ENCODE measurements at places on chromosomes 3 and 15. TPM values are rescaled to one million over a fixed set of nuclear protein-coding genes. Genes with fewer than 3 reads are reported as not detected.
A peak's percentile ranks its signal among the peaks of the same experiment; 100 is the strongest.

DNA sequence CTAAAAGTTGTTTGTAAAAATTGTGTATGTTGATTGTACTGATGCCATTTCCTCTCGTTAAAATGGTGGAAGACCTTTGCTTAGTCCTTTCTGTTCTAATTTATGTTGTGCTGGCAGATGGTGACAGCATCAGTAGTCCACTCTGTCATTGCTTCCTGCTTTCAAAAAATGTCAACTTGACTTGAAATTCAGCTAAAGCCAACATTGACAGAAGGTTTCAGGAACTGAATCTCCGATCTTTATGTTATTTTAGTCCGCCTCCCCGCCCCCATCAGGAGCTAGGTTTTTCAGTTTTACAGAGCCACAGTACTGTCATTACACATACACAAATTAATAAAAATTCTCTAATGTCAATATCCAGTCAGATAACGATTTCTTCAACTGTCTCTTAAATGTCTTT lies 1.5 kb downstream of the CEP63 start:
- no peaks in the 10 kb centered on the region for H3K27me3 ChIP-seq
- peak overlapping the region; percentile 99 for H3K27ac ChIP-seq
- no peak for DNase-seq
- H3K4me1 ChIP-seq = peaks cover 56% of the 10 kb centered on the region

- H3K4me3 ChIP-seq = no peak overlapping the region
- no peaks in the 10 kb centered on the region for H3K27me3 ChIP-seq
- DNase-seq = no peak
- peaks cover 36% of the 10 kb centered on the region for H3K36me3 ChIP-seq
- H3K27ac ChIP-seq = no peak overlapping the region
Observed at GRCh38 chr15:77478051-77478450, 57.4 kb downstream of the HMG20A start.

DNA sequence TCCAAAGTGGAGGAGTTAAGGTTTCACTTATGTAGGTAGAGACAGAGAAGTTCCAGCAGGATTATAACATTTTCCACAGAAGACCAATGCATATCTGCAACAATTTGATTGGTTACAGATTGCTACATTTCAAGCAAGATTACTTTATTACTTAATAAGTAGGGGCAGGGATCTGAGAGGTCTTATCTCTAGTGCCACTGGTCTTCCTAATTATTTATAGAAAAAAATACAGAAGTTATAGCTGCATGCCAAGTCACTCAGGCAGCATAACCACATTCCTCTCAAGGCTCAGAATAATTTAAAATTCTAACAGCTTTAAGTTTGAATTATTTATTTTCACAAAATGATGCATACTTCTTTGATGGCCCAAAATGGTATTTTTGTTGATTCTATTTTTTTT lies 30.5 kb downstream of the RAD54L2 start:
- DNase-seq = no peak
- no peak overlapping the region for H3K27ac ChIP-seq
- H3K36me3 ChIP-seq = peaks cover 15% of the 10 kb centered on the region
- no peaks in the 10 kb centered on the region for H3K27me3 ChIP-seq

DNA sequence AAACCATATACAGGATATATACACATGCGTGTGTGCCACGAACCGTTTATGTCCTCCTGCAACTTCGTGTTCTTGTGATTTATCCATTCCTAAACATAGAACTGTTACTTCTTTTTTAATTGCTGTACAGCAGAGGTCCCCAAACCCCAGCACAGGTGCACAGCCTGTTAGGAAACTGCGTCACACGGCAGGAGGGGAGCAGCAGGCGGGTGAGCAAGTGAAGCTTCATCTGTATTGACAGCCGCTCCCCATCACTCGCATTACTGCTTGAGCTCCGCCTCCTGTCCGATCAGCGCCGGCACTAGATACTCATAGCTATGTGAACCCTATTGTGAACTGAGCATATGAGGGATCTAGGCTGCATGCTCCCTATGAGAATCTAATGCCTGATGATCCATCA lies 34.9 kb upstream of the NRROS start:
- DNase-seq = no peak
- no peaks in the 10 kb centered on the region for H3K4me1 ChIP-seq
- no peak overlapping the region for H3K4me3 ChIP-seq
- no peaks in the 10 kb centered on the region for H3K27me3 ChIP-seq

- no peak overlapping the region for H3K4me3 ChIP-seq
- no peak for DNase-seq
- no peaks in the 10 kb centered on the region for H3K27me3 ChIP-seq
- no peaks in the 10 kb centered on the region for H3K4me1 ChIP-seq
- H3K36me3 ChIP-seq = no peaks in the 10 kb centered on the region
Observed at GRCh38 chr3:167184511-167184910, 195.6 kb downstream of the ZBBX start.

DNA sequence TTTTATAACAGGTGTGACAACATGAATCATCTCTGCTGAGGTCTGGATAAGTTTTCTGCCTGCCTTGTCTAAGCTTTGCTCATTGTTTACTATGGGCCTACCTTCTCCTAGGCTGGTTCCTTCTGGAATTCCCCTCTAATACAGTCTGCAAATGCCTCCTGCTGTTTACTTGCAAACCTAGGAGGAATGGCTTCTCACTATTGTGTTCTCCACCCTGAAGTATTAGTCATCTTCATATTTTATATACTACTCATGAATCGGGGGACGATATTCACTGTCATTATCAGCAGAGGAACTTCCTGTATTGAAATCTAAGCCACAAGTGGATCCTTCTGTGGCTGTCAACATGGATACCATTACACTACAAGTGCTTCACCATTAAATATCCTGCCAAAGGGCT lies 154.8 kb downstream of the PLCL2 start:
- no peaks in the 10 kb centered on the region for H3K27me3 ChIP-seq
- no peaks in the 10 kb centered on the region for H3K36me3 ChIP-seq
- no peak overlapping the region for H3K27ac ChIP-seq
- no peaks in the 10 kb centered on the region for H3K4me1 ChIP-seq
- no peak for DNase-seq

DNA sequence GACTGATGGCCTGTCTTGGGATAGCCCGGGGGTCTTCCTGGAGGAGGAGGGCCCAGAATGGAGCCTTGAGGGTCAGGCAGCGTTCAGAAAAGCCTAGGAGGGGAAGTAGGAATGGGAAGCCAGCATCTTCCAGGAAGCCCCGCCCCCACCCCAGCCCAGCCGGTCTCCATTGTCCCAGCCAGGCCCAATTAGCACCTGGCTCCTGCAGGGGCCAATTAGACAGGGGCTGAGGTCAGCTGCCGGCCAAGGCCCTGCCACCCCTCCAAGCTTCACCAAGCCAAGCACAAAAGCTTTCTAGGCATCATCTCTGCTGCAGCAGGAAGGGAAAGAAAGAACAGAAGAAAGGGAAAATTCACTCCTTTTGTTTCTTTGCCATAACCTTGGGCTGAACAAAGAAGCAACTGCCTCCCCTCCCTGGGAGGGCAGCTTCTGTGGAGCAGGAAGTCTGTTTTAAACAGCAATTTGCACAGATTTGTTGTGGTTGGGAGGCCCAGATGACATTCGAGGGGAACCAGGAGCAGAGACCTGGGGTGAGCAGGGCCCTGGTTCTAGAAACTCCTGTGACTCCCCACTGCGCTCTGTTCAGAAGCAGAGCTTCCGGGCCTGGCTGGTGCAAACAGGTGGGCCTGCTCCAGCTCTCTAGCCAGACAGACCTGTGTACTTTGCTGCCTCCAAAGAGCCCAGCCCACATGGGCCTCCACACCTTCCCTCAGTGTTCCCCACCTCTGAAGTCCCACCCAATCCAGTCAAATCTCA lies 47.7 kb downstream of the CYP11A1 start:
- H3K4me1 ChIP-seq = peaks cover 58% of the 10 kb centered on the region
- H3K27me3 ChIP-seq = no peaks in the 10 kb centered on the region
- DNase-seq = no peak
- H3K27ac ChIP-seq = peak overlapping the region; percentile 15

DNA sequence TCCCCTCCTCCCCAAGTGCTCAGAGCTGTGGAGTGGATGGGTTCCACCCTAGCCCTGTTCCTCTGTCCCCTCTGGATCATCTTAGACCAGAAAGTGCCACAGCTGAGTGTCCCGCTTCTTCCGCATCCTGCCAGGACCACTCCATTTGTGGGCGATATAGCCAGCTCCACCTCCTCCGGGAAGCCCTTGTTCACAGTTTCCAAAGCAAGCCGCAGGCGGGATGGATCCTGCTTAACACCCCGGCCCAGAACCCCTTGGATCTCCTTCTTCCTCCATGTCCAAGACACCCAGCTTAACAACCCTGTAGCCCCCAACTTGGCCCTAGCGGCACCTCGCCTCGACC lies 490 bp upstream of the ALAS1 start:
- peak overlapping the region; percentile 90 for H3K27ac ChIP-seq
- peaks cover 31% of the 10 kb centered on the region for H3K4me1 ChIP-seq
- H3K4me3 ChIP-seq = peak overlapping the region; percentile 69

- no peak overlapping the region for H3K4me3 ChIP-seq
- H3K36me3 ChIP-seq = peaks cover 6% of the 10 kb centered on the region
- H3K27ac ChIP-seq = no peak overlapping the region
- no peaks in the 10 kb centered on the region for H3K27me3 ChIP-seq
- no peaks in the 10 kb centered on the region for H3K4me1 ChIP-seq
Observed at GRCh38 chr15:71011503-71012155, 103.6 kb upstream of the THSD4 start.

DNA sequence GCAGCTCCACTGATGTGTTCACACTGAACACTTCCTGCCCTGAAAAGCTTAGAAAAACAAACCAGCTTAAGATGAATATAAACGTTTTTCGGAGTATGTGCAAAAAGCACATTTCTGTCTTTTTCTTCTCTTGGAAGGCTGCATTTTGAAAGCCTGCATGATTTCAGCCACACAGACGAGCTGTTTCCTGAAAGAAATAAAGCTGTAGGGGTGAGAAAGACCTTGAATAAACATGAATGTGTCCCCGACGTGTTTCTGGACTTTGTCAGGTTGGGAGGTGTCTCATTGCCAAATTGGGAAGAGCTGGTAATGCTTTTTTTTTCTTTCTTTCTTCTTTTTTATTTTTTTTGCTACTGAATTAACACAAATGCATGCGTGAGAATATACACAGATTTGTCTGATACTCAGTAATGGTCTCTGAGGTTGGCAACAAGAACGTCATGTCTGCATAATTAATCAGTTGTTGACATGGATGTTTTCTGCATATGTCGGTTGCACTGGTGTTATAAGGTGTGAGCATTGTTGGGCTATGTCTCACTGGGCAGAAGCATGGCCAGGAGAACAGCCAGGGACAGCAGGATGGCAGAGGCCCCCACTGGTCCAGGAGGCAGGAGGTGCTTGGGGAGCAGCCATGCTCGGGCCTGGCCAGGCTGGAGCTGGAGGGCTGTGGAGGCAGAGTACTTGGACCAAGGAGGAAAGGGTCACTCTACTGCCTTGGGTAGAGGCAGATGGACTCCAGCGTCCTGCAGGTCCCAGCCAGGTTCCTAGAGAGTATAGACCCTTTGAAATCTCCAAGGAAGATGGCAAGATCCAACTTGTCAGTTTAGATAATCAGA lies 39.0 kb downstream of the ADAMTSL3 start:
- H3K27ac ChIP-seq = no peak overlapping the region
- DNase-seq = no peak
- H3K36me3 ChIP-seq = no peaks in the 10 kb centered on the region
- no peaks in the 10 kb centered on the region for H3K27me3 ChIP-seq
- H3K4me3 ChIP-seq = no peak overlapping the region

- H3K36me3 ChIP-seq = no peaks in the 10 kb centered on the region
- no peaks in the 10 kb centered on the region for H3K27me3 ChIP-seq
- H3K4me3 ChIP-seq = peak within 1 kb of the TSS; percentile 95
- peak; percentile 78 for DNase-seq
Observed at GRCh38 chr3:63911873-63912767, at the start of gene SCAANT1. SCAANT1 (minus strand) TSS chr3:63912383.

DNA sequence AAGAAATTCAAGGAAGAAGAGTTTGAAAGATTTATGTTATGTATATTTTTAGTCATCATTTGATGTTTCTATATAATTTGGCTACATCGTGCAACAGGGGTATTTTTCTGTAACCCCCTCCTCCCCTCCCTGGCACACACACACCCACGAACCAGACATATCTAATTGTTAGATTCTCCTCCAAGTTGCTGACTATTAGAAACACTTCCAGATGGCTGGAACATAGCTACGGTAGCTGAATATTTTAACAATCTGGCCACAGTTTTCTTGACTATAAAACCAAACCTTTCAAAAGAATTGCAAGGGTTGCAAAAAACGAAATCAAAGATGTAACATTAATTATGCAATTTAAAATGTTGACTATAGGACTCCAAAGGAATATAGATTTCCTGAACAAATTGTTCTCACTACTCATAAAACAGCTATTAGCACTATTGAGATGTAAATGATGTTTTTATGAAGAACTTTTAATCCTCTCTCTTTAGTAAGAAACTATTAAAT lies 154.4 kb downstream of the CHL1 start:
- no peaks in the 10 kb centered on the region for H3K27me3 ChIP-seq
- H3K4me1 ChIP-seq = no peaks in the 10 kb centered on the region
- H3K4me3 ChIP-seq = no peak overlapping the region
- H3K36me3 ChIP-seq = no peaks in the 10 kb centered on the region
- no peak for DNase-seq

DNA sequence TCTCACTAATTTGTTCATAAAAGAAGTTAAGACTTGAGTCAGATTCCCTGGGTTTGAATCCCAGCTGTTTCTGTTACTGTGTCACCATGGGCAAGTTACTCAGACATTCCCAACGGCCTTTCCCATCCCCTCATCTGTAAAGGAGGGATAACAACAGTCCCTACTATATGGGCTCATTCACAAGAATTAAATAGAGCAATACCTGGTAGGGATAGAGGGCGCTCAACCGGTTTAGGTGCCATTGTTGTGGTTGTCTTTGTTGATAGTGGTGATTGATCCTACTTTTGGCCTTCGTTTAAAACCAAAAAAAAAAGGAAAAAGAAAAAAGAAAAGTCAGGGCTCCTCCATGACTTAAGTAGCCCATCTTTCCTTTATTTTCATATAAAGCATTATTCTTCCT lies 563.1 kb downstream of the GRM7 start:
- no peak for DNase-seq
- no peak overlapping the region for H3K4me3 ChIP-seq
- no peaks in the 10 kb centered on the region for H3K4me1 ChIP-seq
- no peaks in the 10 kb centered on the region for H3K27me3 ChIP-seq
- H3K36me3 ChIP-seq = no peaks in the 10 kb centered on the region

- H3K36me3 ChIP-seq = no peaks in the 10 kb centered on the region
- H3K4me3 ChIP-seq = no peak overlapping the region
- no peaks in the 10 kb centered on the region for H3K4me1 ChIP-seq
- H3K27ac ChIP-seq = no peak overlapping the region
- DNase-seq = no peak
Observed at GRCh38 chr3:195101001-195101583, 169.9 kb downstream of the XXYLT1 start.

The PSMA4 gene
- 89.1 TPM for total RNA-seq

The SUCLG2 gene
- total RNA-seq = 28.0 TPM

The CEP97 gene
- 14.7 TPM for total RNA-seq

The NR2F2 gene
- total RNA-seq = 119 TPM

The EHHADH gene
- 4.5 TPM for total RNA-seq

The PCOLCE2 gene
- 105 TPM for total RNA-seq

The CEP19 gene
- 4.0 TPM for total RNA-seq

The MESP2 gene
- total RNA-seq = not detected

The ARL14 gene
- total RNA-seq = not detected

The ILDR1 gene
- not detected for total RNA-seq
